Activated CD8-positive, alpha-beta memory T cell treated with anti-CD3 and anti-CD28 coated beads for 24 hours (primary cell): ENCODE measurements at places on chromosomes 4 and X.

GRCh38 chrX:68084765-68085164 lies 348.5 kb downstream of the OPHN1 start:
- no peak for DNase-seq

GRCh38 chr4:13766761-13767540 lies 139.4 kb upstream of the BOD1L1 start:
- DNase-seq, result no peak

DNA sequence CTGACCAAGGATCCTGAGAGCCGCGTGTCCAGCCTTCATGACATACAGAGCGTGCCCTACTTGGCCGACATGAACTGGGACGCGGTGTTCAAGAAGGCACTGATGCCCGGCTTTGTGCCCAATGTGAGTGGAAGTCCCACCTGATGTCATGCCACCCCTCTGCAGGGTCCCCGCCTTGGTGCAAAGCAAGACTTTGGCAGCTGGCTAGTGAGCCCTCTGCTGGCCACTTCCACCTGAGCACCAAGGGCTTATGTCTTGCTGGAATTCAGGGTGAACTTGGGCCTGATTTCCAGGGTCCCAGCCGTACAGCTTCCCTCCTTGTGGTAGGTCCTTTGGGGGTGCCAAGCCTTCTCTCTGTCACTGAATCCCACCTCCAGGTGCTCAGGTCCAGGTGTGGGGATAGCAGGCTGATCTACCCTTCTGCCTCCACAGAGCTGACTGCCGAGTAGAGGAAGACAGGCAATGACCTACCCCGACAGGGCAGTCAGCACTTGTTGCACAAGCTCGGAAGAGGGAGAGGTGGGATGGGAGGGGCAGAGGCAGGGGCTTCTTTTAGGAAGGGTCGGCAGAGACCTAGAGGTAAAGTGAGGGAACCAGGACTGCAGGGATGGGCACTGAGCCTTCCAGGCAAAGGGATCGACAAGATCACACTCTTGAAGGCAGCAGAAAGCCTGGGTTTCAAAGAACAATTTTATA lies 248.1 kb downstream of the EVC2 start:
- peak; percentile 57 for DNase-seq

DNA sequence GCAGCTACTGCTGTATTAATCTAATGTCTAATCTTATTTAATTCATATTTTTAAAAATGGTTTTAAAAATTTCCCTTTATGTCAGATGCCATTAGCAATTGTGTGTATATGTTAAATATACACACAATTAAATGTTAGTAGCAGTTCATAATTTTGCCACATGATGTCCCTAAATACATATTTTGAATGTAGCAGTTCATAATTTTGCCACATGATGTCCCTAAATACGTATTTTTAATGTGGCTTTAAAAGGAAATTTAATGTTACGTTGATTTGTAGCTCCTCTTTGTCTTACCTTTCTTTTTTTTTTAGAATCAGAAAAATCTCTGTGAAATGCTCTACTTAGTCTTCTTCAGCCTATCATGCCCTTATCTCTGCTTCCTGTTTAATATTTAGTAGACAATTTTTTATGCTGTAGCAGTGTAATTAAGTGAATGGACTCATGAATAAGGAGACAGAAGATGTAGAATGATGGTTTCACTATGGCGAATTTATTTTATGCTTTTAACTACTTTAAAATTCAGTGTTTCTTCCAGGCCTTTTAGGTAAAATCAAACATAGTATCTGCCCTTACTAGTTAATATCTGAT lies 26.1 kb downstream of the RBM46 start:
- DNase-seq, result no peak

DNA sequence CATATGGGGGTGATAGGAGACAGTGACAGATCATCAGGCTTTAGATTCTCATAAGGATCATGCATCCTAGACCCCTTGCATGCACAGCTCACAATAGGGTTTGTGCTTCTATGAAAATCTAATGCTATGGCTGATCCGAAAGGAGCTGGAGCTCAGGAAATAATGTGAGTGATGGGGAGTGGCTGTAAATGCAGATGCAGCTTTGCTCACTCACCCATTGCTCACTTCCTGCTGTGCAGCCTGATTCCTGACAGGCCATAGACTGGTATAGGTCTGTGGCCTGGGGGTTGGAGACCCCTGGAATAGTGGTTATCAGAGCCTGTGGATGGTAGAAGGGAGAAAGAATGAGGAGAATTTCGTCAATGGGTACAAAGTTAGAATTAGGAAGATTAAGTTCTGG lies 2751.1 kb downstream of the ARAP2 start:
- DNase-seq, result no peak

GRCh38 chr4:82623121-82623683 lies 61.4 kb upstream of the TMEM150C start:
- DNase-seq, result no peak

DNA sequence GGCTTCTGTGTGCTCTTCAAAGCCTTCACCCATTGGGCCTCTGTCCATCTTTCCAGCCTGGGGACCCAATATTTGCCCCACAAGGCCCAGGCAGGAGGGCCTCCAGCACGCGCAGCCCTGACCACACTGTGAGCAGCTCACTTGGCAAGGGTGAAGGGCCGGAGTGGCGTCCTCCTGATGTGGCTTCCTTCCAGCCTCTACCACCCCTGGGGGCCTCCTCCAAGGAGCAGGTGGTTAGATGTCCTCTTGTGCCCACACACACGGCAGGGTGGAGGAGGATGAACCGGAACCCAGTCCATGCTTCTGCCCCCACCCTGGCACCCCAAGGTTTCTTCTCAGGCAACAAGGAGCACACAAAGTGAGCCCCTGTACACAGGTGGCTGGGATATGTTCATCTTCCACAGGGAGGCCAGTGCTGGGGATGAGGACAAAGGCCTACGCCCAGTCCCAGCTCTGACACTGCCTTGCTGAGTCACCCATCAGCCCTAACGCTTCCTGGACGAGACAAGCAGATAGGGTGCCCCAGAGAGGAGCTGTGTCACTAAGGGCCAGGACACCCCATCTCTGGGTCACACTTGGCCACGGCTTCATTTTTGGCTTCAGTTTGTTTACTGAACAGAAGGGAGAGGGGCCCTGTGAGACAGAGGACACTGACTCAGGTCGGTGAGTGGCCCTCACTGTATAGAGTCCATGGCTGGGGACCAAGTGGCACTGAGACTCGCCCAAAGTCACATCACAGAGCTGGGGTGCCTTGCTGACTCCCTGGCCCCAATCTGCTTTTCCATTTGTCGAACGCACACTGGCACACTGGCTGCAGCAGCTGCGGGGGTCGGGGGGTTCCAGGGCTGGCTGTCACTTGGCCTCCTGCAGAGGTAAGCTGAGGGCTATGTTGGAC lies 1.9 kb downstream of the UBL4A start:
- DNase-seq, result no peak

GRCh38 chrX:101932249-101932570 lies 383 bp upstream of the ZMAT1 start:
- DNase-seq, result no peak

DNA sequence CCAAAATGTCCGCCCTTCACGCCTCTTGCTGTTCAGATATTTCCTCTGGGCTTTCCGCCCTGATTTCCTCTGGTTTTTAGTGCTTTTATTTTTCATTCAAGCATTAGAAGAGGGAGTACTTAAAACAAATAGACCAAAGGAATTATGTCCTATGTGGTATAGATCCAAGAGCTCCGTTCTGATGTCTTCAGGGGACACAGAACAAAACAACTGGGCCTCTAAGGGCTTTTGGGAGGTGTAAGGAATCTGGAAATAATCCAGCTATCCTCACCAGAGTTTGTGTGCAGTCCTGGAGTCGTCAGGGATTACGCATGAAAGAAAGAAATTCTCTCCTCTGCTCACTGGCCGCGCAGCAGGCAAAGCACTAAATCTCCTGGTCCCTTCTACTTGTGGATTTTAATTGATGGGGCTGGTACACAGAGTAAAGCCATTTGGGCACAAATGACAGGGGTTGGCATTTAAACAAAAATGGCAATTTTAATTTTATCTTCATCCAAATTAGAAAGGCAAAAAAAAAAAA lies 999.2 kb downstream of the ADGRL3 start:
- DNase-seq, result no peak

- DNase-seq, result no peak
Observed at GRCh38 chrX:32489125-32489524, 722.2 kb downstream of the DMD start.

- DNase-seq, result no peak
Observed at GRCh38 chr4:176999935-177000543, 207.3 kb upstream of the VEGFC start.

GRCh38 chrX:9566150-9566621 lies 101.3 kb downstream of the TBL1X start:
- no peak for DNase-seq

DNA sequence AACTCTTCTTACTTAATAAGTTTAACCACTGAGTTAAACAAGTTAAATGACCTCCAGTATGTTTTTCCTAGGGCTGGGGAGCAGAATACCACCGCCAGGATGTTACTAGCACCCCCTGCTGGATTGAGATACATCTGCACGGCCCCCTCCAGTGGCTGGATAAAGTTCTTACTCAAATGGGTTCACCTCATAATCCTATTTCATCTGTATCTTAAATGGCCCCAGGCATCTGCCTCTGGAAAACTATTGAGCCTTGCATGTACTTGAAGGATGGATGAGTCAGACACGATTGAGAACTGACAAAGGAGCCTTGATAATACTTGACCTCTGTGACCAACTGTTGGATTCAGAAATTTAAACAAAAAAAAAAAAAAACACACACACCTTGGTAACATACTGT lies 61.5 kb upstream of the MMAA start:
- DNase-seq, result peak; percentile 71

DNA sequence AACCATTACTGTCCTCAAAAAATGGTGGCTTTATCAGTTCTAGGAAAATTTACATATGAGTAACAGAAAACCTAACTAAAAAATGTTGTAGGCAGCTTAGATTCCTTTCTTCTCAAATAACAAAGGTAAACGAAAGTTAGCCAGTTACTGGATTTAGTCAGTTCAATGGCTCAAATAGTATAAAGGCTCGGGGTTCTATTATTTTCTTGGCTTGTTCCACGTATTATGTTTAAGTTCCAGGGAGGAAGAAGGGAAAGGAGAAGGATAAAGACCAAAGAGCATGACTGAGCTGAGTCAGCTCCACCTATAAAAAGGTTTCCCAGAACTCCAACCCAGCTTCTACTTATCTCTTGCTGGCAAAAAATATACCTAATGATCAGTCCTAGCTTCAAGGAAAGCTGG lies 41.0 kb upstream of the MAB21L2 start:
- no peak for DNase-seq

DNA sequence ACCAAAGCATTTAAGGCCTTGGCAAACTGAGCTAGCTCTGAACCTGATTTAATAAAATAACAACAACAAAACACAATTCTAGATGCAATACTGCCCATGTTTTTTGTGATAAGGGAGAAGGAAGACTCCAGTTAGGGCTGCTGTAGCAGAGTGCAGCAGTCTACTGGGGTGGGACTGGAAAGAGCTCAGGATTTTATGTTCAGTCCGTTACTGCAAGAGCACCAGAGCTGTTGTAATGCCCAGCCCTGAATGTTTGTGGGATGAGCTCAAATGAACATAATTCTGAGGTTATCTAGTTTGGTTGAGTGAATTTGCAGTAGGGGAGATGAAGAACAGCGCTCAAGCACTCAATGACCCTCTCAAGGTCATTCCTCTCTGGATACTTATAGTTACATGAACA lies 743.8 kb downstream of the FAT4 start:
- no peak for DNase-seq

- DNase-seq, result no peak
Observed at GRCh38 chr4:80062527-80062926, 10.5 kb downstream of the ANTXR2 start.

DNA sequence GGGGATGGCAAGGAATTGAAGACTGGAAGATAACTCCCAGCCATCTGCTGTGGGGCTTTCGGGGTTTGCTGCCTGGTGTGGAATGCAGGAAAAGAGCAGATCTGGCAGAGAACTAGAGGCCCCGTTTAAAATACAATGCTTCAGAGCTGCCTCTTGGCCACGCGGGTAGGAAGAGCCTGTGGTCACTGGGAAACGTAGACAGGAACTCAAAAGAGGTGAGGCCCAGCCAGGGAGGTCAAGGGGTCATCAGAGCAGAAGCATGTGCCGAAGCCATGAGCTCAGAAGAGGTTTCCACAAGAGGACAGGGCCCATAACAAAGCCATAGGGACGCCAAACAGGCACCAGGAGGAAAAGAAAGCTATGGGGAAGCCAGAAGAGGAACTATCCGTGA lies 14.5 kb upstream of the STS start:
- DNase-seq, result no peak

GRCh38 chr4:6451309-6451708 lies 21.1 kb downstream of the PPP2R2C start:
- DNase-seq, result no peak

GRCh38 chrX:110032534-110033147 lies 29.7 kb downstream of the TMEM164 start:
- no peak for DNase-seq

- DNase-seq, result no peak
Observed at GRCh38 chrX:7582191-7582590, 260.8 kb upstream of the VCX start.
